Stomach (tissue), 19 donors: ENCODE measurements at places on chromosomes 5 and 9. TPM values are rescaled to one million over a fixed set of nuclear protein-coding genes. Genes with fewer than 3 reads are reported as not detected.

Gene SPINK4
- 2.1 TPM for polyA plus RNA-seq

Gene ARAP3
- polyA plus RNA-seq: 6.3 TPM

Gene CXCL14
- polyA plus RNA-seq: 36.3 TPM

Gene ISL1
- polyA plus RNA-seq: 7.9 TPM

Gene C9
- not detected for polyA plus RNA-seq

Gene CMBL
- 33.9 TPM for polyA plus RNA-seq

Gene DEPDC1B
- polyA plus RNA-seq: 2.3 TPM

Gene IFNA21
- not detected for polyA plus RNA-seq

Gene OLFM1
- 10.8 TPM for polyA plus RNA-seq
